ENCODE measurements at places on chromosomes 1 and 21.
A peak's percentile ranks its signal among the peaks of the same experiment; 100 is the strongest.

- peak; percentile 67 for DNase-seq
Measured at GRCh38 chr21:25578056-25578961, 29.0 kb downstream of the MRPL39 start.

DNA sequence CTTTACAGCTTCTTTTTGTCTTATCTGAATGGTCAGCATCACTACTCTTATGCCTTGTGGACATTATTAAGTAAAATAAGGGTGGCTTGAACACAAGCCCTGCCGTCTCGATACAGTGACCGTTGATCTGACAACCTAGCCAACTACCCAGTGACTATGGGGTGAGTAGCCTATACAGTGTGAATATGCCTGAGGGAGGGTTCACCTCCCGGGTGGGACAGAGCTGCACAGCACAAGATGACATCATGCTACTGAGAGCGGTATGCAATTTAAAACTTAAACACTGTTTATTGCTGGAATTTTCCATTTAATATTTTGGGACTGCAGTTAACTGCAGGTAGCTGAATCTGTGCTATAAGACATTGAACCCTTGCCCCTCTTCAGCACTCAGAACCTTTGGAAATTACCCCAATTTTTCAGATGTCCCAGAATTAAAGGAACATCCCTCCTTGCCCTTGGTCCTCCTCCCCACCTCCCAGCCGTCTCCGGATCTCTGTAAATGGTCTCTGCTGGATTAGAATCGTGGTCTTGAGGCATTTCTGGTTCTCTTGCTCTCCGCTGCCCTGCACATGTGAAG lies 618.5 kb downstream of the PTPRU start:
- no peak for DNase-seq

- DNase-seq = no peak
Measured at GRCh38 chr1:213533125-213533524, 454.6 kb upstream of the PROX1 start.

DNA sequence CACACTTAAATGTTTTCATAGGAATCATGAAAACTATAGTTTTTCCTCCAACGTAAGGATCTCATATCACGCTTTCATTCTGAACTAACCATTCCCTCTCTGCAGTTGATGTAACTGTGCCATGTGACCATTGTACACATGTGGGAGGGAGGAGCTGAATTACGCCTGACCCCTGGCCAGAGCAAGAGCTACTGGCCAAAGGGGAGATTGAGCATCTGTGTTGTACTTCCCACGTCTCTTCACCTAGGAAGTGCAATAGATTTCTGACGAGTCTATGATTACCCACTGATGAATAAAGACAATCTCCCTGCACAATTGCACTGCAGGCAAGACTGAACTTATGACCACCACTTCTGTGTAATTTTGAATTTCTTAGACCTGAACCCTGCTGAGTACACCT lies 24.0 kb downstream of the PTPRC start:
- no peak for DNase-seq

DNA sequence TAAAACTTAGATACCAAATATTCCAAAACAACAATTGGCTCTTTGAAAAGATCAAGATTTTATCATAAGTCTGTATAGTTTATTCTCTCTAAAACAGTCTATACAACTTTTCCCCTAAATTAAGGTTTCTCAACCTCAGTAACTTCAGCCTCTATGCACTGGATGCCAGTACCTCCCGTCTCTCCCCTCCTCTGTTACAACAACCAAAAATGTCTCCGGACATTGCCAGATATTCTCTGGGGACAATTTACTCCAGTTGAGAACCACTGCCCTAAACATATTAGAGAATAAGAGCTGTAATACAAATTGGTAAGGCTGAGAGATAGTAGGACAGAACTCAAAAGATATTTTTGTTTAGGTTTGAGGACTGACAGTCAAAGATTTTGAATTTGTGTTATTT lies 71.6 kb downstream of the TMEM200B start:
- no peak for DNase-seq

- no peak for DNase-seq
Measured at GRCh38 chr1:227961651-227962466, 14.1 kb upstream of the WNT9A start.

DNA sequence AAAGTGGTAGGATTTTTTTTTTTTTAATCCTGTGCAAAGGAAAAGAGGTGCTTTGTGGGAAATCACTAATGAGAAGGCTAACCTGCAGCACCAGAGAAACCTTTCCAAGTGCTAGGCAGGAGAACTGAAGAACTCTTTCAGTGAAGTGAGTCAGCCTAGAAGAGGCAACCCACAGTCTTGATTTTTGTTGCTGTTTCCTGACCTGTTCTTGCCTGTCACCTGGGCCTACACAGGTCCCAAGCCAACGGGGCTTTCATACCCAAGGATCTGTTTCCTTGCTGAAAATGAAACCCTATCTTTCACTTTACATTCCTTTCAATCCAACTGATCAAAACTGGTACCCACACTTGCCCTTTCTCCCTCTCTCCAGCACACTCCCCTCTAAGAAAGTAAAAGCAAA lies 7.1 kb upstream of the IKBKE start:
- no peak for DNase-seq

DNA sequence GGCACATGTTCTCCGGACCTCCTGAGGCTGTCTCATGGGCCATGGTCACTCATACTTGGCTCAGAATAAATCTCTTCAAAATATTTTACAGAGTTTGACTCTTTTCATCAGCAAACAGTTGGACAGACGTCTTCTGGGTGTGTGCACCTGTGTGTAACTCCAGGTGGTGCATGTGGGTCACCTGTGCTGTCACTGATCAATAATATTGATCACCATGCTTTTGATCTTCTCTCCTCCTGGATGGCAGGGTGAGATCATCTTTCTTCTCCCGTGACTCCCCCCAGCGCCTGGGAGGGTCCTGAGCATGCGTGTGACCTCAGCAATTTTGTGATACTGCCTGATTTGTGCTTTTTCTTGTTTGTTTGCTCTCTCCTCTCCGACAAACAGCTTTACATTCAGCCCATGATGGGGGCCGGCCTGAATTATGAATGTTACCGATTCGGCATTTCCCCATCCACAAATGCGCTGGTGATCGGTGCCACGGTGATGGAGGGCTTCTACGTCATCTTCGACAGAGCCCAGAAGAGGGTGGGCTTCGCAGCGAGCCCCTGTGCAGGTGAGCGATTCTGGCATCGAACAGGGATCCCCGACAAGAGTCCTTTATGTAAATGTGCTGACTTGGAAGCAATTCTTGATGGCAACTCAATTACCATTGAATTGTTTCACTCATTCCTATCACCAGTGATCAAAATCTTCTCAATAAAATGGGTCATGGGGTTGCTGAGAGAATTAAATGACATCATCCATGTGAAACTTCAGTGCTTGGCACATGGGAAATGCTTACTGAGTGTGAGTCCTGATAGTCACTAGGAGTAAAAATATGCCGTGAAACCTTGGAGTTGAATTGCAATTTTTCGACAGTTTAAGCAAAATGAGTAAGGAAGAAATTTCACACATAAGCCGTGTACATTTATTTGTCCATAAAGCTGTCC lies 59.6 kb upstream of the FAM3B start:
- no peak for DNase-seq

GRCh38 chr1:70518106-70518505 lies 107.0 kb downstream of the CTH start:
- no peak for DNase-seq

DNA sequence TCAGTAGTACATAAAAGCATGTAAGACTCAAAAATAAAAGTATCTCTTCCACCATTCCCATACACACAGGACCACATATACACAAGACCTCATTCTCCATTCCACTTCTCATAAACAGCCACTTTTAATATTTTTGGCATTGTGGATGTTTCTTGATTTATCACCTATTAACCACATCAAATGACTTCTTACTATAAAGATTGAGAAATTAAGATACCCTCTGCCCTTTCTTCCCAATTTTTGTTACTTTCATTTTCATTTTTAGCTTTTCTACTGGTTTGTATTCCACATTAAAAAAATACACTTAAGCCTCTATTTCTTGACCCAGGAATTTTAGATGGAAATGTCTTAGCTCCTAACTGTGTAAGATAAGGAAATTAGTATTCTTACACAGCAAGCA lies 22.8 kb downstream of the AKT3 start:
- no peak for DNase-seq

GRCh38 chr1:214427871-214428277 lies 123.5 kb downstream of the PTPN14 start:
- peak; percentile 8 for DNase-seq

DNA sequence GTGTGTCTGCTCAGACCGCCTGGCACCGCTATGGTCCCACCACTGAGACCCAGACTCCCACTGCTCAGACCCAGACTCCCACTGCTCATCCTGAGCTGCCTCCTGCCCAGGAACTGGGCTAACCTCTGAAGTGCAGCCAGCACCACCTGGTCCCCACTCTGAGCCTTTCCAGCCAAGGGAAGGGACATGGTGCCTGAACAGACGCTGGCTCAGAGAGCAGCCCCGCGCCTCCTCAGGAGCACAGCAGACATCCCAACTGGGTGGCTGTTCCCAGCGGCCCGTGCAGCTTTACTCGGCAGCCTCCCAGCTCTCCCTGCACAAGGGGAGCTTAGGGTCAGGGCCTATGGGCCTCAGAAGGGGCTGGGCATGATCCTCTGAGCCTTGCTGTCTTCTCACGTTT lies 27.8 kb upstream of the CNTN2 start:
- no peak for DNase-seq

DNA sequence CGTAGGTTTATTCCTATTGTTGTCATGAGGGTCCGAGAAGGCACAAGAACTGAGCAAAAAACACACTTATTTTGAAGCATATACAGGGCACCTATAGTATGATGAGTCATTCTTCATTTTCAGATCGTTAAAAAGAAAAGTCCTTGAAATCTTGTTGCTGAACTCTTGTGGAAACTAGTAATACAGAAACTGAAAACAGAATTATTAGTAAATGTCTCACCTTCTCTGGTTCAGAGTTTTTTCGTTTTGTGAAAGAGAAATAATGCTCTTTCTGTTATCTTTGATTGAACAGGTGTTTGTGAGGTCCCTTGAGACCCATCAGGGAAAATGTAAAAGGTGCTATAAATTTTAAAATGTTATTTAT lies 102.0 kb upstream of the COA6 start:
- DNase-seq = no peak

DNA sequence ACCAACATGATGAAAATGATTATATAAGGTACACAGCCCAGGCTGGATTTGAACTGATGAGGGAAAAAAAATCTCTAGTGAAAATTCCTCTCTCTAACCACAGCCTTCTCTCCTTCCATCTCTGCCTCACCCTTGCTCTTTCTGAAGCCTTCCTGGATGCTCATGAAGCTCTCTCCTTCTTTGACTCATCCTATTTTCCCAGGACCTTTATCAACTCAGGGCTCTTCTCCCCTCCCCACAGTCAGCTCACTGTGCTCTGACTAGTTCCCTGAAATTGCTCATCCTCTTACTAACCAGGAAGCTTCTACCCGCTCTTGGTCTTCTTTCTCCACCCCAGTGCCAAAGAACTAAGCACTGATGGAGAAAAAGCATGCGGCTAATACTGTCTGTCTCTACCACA lies 46.4 kb upstream of the ERG start:
- DNase-seq = no peak

DNA sequence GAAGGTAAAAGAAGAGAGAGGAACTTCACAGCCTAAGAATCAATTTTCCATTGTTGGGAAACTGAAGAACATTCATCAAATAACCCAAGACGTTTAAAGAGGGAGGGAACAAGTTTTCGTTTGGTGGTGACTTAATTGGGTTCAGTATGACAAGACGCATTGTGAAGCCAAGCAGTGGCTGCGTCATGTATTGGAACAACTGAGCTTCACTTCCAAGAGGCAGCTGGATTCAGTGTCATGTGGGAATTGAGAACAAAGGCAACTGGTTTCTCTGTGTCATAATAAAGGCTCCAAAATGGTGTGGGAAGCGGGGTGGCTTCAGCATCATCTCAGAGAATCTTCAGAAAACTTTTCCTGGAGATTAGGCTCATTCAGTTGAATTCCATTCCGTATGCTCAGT lies 29.8 kb upstream of the RC3H1 start:
- DNase-seq = no peak

DNA sequence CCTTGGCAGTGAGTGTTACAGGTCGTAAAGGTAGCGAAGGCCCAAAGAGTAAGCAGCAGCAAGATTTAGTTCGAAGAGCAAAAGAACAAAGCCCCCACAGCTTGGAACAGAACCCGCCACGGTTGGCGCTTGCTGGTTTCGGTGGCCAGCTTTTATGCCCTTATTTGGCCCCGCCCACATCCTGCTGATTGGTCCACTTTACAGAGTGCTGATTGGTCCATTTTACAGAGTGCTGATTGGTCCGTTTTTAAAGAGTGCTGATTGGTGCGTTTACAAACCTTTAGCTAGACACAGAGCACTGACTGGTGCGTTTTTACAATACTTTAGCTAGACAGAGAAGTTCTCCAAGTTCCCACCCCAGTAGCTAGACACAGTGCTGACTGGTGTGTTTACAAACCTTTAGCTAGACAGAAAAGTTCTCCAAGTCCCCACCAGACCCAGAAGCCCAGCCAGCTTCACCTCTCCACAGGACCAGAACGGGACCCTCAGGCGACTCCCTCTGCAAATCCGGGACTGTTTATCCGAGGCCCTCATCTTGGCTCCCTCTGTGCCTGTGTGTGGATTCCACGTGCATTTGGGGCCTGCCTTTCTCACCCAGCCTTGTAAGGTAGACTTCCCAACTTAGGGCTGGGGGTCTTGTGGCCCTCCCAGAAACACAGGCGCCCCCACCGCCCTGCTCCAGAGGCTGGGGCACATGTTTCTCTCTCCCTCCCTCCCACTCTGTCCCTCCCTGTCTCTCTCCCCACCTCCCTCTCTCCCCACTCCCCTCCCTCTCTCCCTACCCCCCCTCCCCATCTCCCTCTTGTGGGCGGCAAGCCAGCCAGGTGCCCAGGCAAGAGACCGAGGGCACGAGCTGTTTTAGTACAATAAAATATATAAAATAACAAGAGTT lies 12.6 kb downstream of the FTCD start:
- no peak for DNase-seq

DNA sequence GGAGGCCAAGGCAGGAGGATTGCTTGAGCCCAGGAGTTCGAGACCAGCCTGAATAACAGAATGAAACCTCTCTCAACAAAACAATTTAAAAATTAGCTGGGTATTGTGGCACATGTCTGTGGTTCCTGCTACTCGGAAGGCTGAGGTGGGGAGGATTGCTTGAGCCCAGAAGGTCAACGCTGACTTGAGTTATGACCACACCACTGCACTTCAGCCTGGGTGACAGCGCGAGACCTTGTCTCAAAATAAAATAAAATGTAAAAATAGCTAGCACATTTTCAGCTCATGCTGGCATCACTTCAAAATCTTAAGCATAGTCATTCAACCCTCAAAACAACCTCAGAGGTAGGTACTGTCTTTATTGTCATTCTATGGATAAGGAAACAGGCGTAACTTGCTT lies 6.4 kb downstream of the JAK1 start:
- no peak for DNase-seq

GRCh38 chr1:53656747-53657530 lies 82.0 kb downstream of the GLIS1 start:
- no peak for DNase-seq
